ENCODE measurements at places on chromosomes 5 and 9.

DNA sequence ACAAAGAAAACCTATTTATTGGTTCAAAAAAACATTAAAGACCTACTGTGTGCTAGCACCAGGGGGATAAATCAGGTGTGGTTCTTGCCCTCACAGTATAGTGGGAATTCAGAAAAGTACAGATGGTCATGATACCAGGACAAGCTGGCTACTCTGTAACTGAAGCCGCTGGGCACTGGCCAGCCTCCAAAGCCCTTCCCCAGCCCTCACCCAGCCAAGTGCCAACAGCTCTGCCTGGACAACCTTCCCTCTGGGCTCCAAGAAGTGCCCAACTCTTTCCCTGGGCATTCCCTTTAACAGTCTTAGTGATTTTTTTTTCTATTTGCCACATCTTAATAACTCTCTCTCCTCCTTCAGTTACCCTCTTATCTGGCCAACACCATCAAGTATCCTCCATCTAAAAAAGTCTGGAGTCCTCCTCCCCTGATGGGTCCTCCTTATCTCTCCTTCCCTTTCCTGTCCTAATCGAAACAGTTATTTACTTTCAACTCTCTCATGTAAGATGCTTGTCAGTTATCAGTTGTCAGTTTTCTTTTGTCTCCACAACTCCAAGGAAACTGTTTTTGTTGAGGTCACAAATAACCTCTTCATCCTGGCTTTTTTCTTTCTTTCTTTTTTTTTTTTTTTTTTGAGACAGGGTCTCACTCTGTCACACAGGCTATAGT is 13.3 kb upstream of the SEPTIN8 start:
- DNase-seq = no peak

DNA sequence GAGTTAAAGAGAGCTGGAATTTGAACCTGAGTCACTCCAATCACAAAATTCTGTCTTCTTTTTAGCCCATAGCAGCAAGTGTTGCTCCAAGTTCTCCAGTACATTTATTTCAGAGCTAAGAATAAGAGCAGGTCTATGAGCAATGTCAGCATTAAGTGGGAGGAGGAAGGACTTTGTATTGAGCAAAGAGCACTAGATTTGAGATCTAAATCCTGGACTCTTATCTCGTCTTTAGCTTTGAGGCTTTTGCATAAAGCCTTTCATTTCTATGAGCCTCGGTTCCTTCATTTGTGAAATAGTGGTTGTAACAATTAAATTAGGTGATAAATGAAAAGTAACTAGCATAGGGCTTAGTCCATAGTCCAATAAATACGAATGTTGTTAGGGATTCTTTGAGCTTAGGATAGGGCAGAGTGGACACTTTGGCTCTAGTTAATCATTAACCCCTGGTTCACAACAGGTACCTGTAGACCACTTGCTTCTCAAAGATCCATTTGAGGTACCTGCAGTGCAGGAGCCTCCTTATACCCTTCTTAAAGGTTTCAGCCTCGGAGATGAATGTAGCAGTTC is 464.1 kb upstream of the KLF4 start:
- DNase-seq = no peak

GRCh38 chr9:99419070-99419469 is 197.0 kb downstream of the SEC61B start:
- no peak for DNase-seq

DNA sequence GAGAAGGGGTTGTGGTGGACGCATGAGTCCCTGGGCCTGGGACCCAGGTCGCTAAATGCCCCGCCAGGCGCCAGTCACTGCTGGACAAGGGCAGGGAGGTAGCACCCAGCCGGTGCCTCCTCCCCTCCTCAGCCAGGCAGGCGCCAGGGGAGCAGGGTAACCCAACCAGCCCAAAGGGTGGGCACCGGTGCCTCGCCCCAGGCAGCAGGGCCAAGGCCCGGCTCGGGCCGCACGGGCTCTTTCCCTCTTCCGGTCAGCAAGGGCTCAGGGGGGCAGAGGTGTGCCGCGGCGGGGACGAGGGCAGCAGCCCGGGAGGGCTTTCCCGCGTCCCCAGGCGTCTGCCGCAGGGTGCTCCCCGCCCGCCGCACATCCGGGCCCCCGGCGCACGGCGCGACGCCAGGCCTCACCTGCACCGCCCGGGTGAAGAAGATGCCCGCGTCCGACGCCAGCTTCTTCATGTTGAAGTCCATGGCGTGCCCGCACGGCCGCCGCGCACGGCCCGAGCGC is 393 bp downstream of the SH3GLB2 start:
- DNase-seq = peak; percentile 75

- peak; percentile 66 for DNase-seq
These were observed 49.9 kb upstream of the GPR151 start for GRCh38 chr5:146565764-146566367.

DNA sequence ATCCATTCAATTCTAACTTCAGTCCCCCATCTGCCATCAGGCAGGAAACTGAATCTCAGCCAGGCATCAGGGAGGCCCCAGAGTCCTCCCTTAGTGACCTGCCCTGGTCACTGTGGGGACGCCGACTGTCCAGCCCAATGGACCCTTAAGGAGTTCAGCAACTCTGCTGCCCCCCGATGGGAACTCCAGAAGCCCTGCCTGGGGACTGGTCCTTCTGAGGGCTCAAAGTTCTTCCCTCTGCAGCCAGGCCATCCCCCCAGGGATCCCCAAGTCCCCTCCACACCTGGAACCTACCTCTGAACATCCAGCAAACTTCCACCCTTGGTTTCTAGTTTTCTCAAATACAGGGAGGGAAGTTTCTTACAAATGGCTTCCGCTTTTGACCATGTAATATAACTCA is 76.8 kb downstream of the UBE2QL1 start:
- no peak for DNase-seq

DNA sequence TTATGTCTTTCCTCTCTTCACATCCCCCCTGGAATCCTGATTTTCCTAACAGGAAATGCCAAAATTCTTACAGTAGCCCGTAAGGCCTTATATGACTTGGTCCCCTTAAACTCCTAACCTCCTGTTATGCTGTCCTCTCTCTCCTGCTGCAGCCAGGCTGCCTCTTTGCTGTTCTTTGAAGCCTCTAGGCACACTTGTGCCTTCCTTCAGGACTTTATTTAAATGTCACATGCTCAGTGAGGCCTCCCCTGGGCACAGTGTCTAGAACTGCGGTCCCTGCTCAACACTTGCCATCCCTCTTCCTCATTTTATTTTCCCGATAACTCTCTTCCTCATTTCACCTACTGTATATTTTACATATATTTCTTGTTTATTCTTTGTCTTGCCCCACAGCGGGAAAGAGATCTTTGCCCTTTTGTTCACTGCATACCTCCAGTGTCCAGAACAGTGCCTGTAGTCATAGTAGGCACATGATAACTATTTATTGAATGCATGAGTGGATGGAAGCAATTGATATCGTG is 5.5 kb upstream of the SHB start:
- no peak for DNase-seq

DNA sequence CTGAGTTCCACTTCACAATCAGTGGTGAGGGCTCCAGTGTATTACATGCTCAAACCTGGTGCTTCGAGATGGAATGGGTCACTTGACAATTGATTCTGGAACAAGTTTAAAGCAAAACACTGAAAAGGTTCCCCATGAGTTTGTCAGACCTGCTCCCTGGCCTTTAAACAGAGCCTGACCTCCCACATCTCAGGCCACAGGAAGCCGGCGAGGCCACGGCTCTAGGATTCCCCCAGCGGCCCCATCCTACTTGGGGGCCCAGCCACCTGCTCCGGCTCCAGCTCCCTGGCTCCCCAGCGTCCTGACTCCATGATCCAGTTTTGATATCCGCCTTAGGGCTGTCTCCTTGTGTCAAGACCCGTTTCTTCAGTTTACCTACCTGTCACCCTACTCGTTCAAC is 62.0 kb downstream of the TTLL11 start:
- DNase-seq = no peak

DNA sequence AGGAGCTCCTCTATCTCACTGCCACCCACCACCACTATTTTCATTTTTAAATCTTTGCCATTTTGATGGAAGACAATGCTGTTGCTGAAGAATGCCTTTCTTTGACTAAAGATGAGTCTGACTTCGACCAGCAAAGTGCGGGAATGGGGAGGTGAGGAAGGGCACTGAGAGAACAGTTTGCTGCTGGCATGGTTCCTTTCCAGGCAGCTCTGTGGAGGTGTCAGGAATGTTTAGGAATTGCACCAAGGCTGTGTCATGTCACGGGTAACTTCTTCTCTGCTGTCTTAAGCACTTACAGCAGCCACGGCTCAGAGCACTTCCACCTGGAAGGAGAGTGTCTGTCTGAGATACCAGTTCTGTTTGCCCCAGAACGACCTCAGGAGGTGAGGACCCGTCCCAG is 41.4 kb upstream of the SHB start:
- DNase-seq = no peak

- DNase-seq = no peak
These were observed 156.7 kb downstream of the DOCK8 start for GRCh38 chr9:371349-371748.

GRCh38 chr5:1262381-1262780 is 32.5 kb downstream of the TERT start:
- no peak for DNase-seq

GRCh38 chr5:173012882-173013281 is 29.3 kb downstream of the ATP6V0E1 start:
- no peak for DNase-seq

GRCh38 chr5:58722160-58722559 is 139.3 kb downstream of the RAB3C start:
- no peak for DNase-seq

GRCh38 chr5:87829217-87829551 is 416.5 kb upstream of the CCNH start:
- no peak for DNase-seq

DNA sequence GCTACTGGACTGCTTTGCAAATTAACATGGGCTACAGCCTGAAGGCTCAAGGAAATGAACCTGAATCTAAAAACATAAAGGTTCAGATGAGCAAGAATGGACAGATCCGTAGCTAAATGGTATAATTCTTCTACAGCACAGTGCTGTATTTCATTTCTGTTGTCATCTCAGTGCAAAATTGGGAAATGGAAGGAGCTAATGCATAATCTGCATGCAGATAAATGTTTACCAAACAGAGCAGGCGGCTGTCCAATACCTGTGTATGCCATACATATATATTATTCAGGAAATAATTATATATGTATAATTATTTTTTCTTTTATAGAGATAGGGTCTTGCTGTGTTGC is 4.3 kb upstream of the HSPA9 start:
- DNase-seq = no peak

DNA sequence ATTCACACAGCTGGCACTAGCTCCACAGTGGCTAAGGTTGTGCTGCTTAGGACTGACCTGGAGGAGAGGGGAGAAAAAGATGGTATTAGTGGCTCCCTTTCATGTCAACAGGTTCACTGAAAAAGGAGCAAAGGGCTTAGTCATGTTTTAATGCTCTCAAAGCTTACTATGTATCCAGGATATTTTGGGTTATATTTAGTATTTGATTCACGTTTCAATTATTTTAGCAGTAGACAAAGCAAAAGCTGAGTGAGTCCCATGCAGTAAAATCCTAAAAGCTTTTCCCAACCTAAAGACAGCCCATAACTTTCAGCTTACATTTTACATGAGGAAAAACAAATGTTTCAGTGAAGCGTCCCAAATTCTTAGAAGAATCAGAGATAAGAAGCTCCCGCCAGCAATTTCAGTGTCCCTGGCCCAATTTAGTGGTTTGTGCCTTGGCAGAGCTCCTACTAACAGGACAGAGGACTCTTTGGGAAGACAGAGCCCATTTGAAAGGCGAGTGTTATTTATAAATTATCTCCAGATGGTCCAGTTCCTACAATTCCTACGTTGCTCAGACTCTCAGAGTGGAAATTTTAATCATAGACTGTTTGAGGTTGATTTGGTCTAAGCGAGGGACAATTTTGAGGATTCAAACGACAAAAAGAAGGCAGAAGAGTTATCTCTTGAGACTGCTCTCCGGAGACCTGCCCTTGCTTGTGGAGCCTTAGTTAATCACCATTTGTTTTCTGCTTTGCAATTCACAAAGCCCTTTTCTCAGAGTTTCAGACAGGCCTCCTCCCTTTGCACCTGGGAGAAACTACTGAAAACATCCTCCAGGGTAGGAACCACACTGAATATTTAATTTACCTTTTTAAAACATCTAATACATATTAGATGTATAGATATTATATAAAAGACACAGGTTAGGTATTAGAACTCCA is 225.0 kb upstream of the ANKRD55 start:
- no peak for DNase-seq

GRCh38 chr5:71522151-71522550 is 65.0 kb upstream of the MCCC2 start:
- no peak for DNase-seq

- no peak for DNase-seq
These were observed 53.6 kb downstream of the LIX1 start for GRCh38 chr5:97088774-97089148.

DNA sequence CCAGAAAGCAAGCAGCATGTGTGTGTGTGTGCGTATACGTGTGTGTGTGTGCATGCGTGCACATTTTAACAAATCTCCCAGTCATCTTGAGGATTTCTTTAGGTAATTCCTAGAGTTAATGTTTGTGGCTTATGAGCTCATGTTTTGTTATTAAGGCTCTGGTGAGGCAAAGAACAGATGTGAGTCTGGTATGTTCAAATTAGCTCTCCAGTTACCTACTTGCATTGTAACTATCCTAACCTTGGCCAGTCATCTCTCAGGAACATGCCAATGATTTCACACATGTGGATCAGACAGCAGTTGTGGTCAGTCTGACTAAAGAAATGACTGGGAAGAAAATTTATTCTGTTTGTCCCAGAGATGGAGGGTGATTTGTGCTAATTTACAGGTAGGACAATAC is 163.1 kb downstream of the IZUMO3 start:
- no peak for DNase-seq

GRCh38 chr5:125877248-125877647 is 546.0 kb upstream of the GRAMD2B start:
- DNase-seq = no peak

DNA sequence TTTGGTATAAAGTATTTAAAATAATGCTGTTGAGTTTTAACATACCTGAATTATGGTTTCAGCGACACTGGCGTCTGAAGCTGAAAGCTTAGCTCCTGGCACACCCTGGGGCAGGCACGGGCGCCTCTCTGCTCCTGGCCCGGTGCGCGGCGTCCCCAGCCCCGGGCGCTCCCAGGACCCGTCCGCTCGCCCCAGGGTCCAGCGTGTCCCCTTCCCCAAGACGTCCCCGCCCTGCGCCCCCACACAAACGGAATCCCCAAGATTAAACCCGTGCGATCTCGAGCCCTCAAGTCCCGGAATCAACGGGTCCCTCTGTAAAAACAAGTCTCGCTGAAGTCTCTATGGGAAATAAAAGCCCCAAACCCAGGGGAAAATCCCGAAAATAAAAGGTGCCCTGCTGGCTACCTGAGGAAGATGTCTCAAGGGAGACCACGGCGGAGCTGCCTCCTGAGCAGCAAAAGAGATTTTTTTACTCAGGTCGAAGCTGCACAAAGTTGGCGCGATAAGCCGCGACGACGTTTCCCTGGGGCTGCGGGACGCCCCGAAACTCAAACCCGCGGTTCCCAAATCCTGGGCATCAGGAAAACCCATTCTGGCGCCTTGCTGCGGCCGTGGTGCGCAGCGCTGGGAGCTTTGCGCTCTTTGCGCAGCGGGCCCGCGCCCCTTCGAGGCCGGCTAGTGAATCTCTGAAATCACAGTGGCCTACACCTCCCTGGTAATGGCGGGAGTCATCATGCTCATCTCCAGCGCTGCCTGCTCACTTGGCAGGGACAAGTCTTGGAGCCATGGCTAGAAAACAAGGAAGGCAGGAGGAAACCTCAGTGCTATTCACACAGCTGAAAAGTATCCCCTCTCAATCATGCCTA is 6.3 kb upstream of the IFNA8 start:
- DNase-seq = no peak
